ENCODE measurements at places on chromosomes 2 and 18.

- no peak for DNase-seq
Measured at GRCh38 chr2:55763721-55764120, 70.1 kb upstream of the PNPT1 start.

- DNase-seq = no peak
Measured at GRCh38 chr2:130135692-130136541, 6.9 kb upstream of the POTEF start.

DNA sequence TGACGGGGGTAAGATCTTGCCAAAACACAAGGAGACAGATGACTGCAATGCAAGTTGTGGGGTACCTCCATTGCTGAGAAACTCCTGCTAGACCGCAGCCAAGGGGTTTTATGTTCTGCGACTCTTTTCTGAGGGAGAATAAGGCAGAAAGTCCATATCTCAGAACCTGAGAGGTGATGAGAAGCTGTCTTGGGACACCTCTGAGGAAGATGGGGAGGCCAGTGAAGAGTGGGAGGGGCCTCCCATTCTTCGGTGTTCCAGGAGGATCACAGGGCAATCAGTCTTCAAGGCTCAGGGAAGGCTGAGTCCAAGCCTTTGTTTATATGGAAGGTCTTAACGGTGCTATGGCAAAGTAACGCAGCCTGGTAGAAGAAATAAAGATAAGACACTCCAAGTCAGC lies 18.0 kb downstream of the CYP27A1 start:
- DNase-seq = no peak

DNA sequence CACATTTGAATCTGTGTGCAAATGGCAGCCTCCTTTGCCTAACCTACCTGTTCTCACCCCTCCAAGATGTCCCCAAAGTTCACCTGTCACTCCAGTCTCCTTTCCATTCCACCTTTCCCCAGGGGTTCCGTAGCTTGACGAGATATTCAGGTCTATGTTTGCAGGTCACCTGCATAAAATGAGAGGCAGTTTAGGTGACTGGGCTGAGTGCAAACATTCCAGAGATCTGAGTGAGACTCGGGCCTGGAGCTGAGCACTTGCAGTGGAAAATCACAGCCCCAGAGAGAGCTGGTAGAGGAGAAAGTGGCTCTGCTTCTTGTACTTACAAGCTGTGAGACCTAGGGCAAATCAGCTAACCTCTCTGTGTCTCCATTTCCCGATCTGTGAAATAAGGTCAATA lies 20.1 kb downstream of the CAPN14 start:
- DNase-seq = no peak

GRCh38 chr2:11389551-11390398 lies 45.3 kb upstream of the ROCK2 start:
- no peak for DNase-seq

- DNase-seq = no peak
Measured at GRCh38 chr2:47460766-47461165, 57.8 kb downstream of the MSH2 start.

DNA sequence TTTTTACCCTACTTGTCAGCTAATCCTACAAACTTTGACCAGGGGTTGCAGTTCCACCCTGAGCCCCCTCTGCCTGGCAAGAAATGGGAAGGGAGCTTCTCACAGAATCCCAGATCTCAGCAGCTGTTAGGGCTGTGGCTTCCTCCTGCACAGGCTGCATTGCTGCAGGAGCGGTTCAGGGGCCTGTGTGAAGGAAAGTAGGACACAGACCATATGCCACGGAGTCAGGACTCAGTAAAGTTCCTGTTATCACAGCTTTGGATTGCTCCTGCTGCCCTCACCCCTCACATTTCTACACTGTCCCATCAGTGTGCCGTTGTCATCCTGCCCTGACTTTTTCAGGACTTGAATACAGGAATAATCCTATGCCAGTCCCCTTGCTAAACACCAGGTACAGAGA lies 62.8 kb upstream of the SP3 start:
- DNase-seq = no peak

- DNase-seq = no peak
Measured at GRCh38 chr2:2755990-2756389, 424.9 kb upstream of the MYT1L start.
